Trophoblast cell (in vitro differentiated cells and primary cell): ENCODE measurements at places on chromosomes 4 and X.

DNA sequence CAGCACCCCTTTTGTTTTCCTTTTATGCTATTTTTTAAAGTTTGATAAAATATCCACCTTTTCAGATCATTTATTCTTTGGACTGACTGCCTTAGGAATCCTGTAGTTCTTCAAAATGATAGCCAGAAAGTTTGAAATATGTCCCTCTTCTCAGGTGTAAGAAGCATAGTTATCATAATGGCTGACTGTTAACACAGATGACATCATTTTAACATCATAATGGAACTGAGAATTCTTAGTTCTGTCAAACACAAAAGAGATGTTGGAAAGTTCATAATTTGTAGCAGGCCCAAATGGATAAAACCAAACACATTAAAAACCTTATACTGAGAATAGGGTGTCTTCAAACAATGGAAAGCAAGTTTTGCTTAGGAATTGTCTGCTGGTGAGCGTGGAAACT is 1254.4 kb downstream of the ADGRL3 start:
- DNase-seq, result no peak
- H3K36me3 ChIP-seq, result no peaks in the 10 kb centered on the region
- H3K27me3 ChIP-seq, result no peaks in the 10 kb centered on the region
- no peaks in the 10 kb centered on the region for H3K4me1 ChIP-seq

DNA sequence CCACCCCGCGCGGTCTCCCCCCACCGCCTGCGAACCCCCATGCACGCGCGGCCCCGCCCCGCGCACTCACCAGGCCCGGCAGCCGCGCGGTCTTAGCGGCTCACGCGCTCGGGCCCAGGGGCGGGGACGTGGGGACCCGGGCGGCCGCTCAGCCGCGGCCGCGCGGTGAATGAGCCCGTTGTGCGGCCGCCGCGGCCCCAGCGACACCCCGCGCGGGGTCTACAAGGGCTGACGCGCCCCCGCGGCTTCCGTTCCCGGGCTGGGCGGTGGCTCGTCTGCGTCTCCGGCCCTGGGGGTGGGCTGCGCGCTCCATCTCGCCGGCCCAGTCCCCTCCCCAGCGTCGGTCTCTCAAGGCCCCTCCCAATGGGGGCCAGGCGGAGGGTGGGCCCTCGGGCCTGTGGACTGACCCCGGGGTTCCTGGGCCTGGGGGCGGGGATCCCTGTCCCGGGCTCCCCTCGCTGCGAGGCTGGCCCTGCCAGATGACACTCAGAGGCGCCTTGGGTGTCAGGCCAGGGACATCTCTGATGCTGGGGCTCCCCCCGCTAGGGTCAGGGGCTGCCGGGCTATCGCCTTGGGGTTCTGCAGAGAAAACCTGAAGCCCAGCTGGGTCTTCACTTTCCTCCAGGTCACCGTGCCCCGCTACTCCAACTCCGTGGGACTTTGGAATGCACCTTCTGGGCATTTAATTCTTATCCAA is 4.3 kb upstream of the SLC26A1 start:
- H3K4me1 ChIP-seq, result peaks cover 3% of the 10 kb centered on the region
- no peak overlapping the region for H3K4me3 ChIP-seq
- DNase-seq, result no peak
- no peaks in the 10 kb centered on the region for H3K36me3 ChIP-seq
- no peak overlapping the region for H3K27ac ChIP-seq

DNA sequence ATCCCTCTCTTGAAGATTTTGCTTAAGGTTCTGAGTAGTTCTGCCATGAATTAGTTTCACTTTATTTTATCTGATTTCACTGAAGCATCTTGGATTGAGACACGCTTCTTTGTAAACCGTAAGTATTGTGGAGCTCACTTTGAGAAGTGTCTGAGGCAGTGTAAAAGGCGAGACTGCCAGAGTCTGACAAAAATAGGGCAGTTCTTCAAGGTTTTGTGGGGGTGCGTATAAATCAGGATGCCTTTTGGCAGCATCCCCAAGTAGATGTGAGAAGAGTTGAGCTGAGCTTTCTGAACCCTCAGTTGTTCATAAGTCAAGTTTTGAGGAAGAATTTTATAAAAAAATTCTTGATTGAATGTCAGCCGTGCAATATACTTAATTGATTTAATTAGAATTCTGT is 76.3 kb downstream of the RBPJ start:
- no peaks in the 10 kb centered on the region for H3K36me3 ChIP-seq
- no peak overlapping the region for H3K4me3 ChIP-seq
- no peaks in the 10 kb centered on the region for H3K27me3 ChIP-seq
- H3K4me1 ChIP-seq, result no peaks in the 10 kb centered on the region
- H3K27ac ChIP-seq, result no peak overlapping the region
- no peak for DNase-seq

DNA sequence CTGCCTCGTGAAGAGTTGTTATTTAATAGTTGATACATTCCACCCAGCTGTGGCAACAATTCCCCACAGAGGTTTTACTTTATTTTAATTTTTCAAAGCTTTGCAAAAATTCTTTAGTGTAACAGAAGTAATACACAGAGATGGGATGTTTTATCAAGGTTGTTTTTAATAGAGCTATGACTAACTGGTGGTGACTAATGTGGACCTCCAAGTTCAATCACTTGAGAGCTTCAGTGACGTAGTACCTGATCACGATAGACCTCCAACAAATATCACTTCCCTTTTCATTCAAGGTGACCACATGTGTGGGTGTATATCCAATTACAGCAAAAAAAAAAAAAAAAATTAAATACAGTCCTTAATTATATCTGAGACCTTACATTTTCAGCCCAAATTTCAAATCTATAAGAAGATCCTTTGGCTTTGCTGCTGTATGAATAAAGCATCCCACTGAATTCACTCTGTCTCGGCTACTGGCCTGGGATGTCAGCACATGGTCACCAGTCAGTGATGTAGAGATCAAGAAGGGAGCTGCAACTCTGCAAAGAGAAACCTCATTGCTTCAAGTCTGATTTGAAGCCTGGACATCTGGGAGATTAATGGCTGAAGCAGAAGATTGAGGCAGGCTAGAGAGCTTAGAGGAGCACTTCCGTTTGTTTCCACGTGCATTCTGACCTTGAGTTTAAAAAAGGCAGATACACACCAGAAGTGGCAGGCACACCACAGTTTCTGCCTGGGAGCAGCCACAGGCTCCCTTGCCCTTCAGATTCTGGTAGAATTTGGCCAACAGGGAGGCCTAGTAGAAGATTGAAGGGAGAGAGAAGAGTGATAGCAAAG is 345.9 kb upstream of the NOCT start:
- no peak overlapping the region for H3K4me3 ChIP-seq
- H3K4me1 ChIP-seq, result peaks cover 27% of the 10 kb centered on the region
- no peaks in the 10 kb centered on the region for H3K36me3 ChIP-seq
- no peak for DNase-seq
- H3K27me3 ChIP-seq, result no peaks in the 10 kb centered on the region
- no peak overlapping the region for H3K27ac ChIP-seq

- no peak overlapping the region for H3K27ac ChIP-seq
- H3K36me3 ChIP-seq, result no peaks in the 10 kb centered on the region
- H3K4me1 ChIP-seq, result peaks cover 4% of the 10 kb centered on the region
These were observed 379.5 kb upstream of the FGF13 start for GRCh38 chrX:139091066-139091465.

DNA sequence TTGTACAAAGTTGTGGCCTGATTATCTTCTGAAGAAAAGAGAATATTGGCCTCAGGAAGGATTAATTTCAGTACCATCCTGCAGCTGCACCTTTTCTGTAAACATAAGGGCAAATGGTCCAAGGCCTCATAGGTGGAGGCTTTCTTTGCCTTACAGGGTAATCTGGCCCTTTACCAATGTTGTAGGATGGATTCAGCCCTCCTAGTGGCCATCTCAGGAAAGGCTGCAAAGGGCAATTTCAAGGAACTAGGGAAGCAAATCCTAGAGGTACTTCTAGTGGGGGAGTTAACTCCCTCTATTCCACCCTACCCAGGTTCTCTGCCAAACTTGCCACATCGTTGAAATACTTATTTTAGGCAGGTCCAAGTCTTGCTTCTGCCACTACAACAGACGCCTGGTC is 57.6 kb downstream of the UGT2B11 start:
- peak; percentile 21 for DNase-seq
- H3K27ac ChIP-seq, result no peak overlapping the region
- no peaks in the 10 kb centered on the region for H3K27me3 ChIP-seq
- H3K36me3 ChIP-seq, result no peaks in the 10 kb centered on the region
- no peak overlapping the region for H3K4me3 ChIP-seq

- H3K4me3 ChIP-seq, result no peak overlapping the region
- DNase-seq, result no peak
These were observed 29.3 kb downstream of the CEP44 start for GRCh38 chr4:174312993-174313392.

DNA sequence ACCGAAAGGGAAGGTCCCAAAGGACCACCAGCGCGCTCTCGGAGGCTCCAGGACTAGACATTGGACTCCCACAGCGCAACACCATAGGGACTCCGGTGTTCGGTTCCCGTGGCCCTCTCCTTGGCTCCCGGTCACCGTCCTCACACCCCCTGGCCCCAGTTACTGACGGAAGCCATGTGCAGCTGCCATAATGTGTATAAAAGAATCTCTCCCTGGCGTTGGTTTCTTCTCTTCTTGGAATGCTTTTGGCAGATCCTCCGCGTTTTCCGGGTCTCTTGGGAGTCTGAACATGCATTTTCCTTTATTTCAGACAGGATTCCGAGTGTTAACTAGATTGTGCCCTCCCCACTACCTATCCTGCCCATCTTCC is 69.8 kb downstream of the FBXO8 start:
- DNase-seq, result no peak
- no peaks in the 10 kb centered on the region for H3K36me3 ChIP-seq
- H3K4me1 ChIP-seq, result peaks cover 26% of the 10 kb centered on the region
- peak overlapping the region; percentile 14 for H3K4me3 ChIP-seq
- no peaks in the 10 kb centered on the region for H3K27me3 ChIP-seq

DNA sequence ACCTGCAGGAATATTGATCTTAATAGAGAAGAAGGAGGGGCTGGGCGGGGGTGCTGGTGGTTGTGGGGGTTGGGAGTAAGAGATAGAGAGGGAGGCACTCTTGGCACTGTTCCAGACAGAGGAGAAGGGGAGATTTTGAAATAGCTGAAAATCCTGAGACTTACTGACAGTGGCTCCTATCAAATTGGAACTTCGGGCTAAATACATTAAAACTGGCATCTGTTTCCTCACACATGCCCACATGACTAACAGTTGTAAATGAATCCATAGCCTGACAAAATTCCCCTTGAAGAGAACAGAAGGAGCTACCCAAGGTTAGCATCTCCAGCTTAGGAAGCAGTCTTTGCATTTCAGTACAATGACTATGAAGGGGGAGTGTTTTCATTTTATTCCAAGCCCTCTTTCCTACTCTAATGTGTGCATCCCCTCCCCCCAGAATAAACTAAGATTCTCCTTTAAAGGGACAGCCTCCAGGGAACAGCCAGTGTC is 1.4 kb downstream of the DCX start:
- no peak overlapping the region for H3K27ac ChIP-seq
- H3K4me3 ChIP-seq, result no peak overlapping the region
- H3K27me3 ChIP-seq, result no peaks in the 10 kb centered on the region
- no peaks in the 10 kb centered on the region for H3K4me1 ChIP-seq
- no peak for DNase-seq

DNA sequence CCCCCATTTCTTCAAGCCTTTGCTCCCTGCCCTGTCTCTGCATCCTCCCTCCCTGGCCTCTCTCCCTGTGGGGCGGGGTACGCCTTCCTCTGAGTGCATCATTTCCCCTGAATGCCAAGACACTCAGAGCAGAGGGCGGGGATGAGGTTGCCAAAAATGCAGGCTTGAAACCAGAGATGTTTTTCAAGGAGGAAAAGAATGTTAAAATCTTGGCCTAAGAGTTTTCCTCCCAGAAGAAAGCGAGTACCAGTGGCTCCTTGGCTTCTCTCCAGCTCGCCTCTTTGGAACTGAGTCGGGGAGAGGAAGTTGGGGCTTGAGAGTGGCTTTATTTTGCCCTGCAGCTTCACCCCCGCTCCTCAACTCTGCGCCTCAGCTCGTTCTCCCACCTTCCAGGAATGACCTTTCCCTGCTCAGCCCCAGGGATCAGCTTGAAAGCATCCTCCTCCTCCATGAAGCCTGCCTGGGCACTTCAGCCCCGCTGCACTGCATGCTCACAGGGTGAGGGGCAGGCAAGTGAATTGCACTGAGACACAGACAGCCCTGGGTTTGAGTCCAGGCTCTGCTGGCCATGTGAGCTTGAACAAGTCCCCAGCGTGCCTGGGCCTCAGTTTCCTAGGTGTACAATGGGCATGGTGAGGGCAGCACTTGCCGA is 57.5 kb upstream of the SORCS2 start:
- no peaks in the 10 kb centered on the region for H3K36me3 ChIP-seq
- no peak for DNase-seq
- no peak overlapping the region for H3K27ac ChIP-seq
- H3K27me3 ChIP-seq, result no peaks in the 10 kb centered on the region
- H3K4me1 ChIP-seq, result no peaks in the 10 kb centered on the region

DNA sequence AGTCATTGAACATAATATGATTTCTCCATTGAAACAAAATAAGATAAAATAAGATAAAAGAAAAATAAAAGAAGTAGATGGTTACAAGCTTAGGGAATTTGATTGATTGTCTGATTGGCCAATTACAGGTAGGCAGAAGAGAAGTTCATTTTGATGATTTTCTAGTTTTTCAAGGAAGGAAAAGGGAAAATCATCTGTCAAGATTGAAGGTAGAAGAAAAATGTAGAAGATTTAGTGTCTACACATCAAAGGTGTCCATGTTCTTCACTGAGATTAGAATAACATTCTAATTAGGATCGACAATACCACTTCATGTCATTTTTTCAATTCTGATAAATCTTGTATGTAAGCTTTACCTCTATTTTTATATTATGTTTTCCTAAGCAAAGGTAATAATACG is 489.1 kb downstream of the PCDH18 start:
- H3K27me3 ChIP-seq, result no peaks in the 10 kb centered on the region
- no peaks in the 10 kb centered on the region for H3K36me3 ChIP-seq
- no peak overlapping the region for H3K4me3 ChIP-seq
- H3K27ac ChIP-seq, result no peak overlapping the region

DNA sequence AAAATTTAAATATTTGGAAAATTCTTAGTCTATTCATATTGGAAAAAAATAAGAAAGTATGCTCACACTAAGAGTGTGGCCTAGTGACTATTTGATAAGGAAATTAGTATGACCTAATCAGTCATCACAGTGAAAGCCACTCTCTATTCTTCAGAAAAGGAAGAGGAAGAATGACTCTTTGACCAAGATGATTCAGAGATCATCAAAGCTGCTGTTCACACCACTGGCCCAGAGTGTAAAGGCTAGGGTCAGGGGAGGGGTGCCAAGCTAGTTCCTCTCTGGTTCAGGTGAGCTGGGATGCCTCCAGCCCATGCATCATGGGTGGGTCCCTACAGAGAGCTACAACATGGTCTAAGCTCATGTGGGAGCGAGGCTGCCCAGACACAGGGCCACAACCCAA is 396.9 kb upstream of the NDST3 start:
- no peaks in the 10 kb centered on the region for H3K4me1 ChIP-seq
- no peak for DNase-seq
- H3K4me3 ChIP-seq, result no peak overlapping the region
- no peaks in the 10 kb centered on the region for H3K36me3 ChIP-seq
- no peaks in the 10 kb centered on the region for H3K27me3 ChIP-seq
- no peak overlapping the region for H3K27ac ChIP-seq
